Stimulated activated CD4-positive, alpha-beta T cell treated with anti-CD3 and anti-CD28 coated beads, Interleukin-2, amount 100 ng/mL, for 4 hours (primary cell): ENCODE measurements at places on chromosomes 4 and X.

- DNase-seq, result no peak
Observed at GRCh38 chrX:131060147-131060546, 2.0 kb downstream of the ARHGAP36 start.

GRCh38 chr4:180314972-180315371, 1928.2 kb upstream of the TENM3 start:
- DNase-seq, result no peak

DNA sequence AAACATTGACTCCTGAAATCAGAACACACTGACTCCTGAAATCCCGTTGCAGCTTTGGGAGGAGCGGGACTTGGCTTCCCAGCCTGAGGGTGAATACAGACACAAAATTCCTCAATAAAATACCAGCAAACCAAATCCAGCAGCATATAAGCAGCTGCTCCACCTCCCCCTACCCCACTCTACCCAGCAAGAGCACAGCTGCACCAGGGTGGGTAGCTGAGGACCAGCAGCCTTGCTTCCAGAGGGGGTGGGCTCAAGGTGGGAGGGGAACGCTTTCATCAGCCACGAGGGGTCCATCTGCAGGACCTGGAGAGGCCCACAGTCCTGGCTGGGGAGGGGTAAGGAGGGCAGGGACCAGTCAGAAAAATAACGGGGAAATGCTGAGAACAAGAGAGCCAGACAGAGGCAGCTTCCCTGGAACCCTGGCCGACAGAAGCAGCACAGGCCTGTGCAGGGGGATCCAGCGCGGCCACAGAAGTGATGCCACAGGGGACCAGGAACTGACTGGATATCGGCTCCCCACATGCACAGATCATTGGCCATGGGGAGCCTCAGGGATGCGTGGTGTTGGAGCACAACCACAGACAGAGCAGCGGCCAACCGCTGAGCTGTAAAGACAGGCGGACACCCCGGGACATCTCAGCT, 49.8 kb downstream of the FGFRL1 start:
- DNase-seq, result no peak

- no peak for DNase-seq
Observed at GRCh38 chrX:16018291-16018690, 105.1 kb upstream of the GRPR start.

GRCh38 chr4:75561789-75562188, 5.9 kb downstream of the ODAPH start:
- DNase-seq, result no peak

DNA sequence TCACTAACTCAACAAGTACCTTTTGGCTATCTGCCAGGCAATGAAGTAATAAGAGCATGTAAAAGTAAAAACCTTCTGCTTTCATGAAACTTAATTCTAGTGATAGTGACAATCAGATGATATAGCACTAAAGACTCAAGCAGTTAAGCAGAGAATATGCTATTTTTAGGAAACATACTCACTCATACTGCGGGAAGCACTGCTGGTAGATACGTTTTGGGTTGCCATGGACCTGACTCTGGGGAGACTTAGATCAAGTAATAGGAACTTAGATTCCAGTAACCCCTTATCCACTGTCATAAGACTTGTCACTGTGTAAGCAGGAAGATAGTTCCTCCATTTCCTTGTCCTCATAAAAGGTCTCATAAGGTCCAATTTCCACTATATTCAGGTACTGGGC, 386.3 kb downstream of the DMD start:
- no peak for DNase-seq

GRCh38 chr4:15551740-15552446, 82.2 kb downstream of the CC2D2A start:
- DNase-seq, result no peak

GRCh38 chrX:96700625-96701024, 16.0 kb downstream of the DIAPH2 start:
- no peak for DNase-seq

DNA sequence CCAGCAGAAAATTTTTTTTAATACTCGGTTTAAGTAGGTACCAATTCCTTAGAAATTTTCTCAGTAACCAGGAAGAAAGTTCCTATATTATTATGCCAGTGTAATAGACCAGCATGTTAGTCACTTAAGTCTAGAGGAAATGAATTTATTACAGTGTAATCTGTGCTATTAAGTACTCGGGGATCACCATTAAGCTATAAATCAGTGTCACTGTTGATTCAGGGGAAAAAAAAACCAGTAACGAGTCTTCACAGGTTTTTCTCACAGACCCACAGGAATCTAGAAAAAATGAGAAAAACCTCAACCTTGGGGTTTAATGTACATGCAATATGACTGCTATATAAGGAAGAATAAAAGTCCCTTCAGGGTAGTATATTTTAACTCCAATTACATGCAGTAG, 138.3 kb upstream of the IL1RAPL2 start:
- DNase-seq, result no peak

DNA sequence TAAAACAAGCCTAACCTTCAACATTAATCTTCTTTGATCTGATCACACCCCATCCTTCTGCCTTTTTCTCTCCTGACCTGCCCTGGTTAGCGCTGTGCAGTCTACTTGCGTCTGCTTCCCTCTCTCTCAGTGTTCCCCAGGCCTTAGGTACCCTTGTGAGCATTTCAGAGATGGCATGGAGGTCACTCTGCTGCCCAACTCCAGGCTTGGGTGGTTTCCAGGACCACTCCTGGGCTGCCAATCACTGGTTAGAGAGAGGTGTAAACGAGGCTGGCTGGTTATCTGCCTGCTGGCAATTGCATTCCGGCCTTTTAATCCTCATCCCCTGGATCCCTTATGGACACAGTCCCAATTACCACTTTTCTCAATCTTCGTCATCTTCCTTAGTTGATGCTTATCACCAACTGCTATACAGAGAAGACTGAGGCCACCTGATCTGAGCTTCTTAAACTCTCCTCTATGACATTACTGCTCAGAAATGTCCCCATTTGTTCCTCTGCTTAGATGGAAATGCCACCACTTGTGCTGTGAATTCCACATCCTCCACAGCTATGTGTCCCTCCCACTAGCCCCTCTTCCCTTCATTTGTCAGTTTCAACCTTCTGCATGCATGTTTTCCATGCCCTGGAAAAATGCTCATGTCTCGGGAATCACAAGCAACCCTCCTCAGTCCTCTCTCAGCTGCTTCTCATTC, 29.0 kb upstream of the BCLAF3 start:
- DNase-seq, result no peak

DNA sequence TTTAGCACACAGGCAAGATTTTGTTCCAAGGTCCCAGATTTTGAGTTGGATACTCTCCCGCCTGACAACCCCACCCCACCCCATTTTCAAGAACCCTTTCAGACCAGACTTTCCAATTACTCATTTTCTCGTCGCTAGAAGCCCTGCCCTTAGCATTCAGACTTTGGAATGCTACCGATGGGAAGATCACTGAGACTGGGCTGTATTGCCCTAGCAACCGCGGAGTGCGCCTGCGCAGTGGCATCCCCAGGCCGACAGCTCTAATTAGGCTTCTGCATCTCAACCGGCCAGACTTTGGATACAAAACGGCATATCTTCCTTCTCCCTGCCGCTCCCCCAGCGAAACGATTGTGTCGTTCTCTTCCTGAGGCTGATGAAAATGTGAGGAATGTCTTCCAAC, 3.4 kb downstream of the MAGEE2 start:
- DNase-seq, result no peak

DNA sequence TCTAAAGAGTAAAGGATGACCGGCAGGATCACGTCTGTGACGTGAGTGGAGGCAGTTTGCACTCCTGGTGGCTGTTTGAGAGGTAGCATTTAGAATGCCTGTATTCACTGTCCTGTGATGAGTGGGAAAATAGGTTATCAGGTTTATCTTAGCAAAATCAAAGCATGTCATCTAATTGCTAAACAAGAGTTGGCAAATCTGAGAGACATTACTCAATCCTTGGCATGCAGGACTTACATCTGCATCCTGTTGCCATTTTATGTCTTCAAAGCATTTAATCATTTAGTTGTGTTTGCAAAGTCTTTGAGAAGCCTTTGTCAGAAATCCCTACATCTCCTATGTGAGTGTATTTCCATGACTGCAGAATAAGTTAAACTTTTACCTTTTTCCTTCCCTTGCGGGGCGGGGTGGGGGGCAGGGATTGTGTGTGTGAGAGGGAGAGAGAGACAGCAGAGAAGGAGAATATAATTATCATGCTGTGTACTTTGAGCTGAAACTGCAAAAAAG, 41.4 kb upstream of the MSANTD1 start:
- DNase-seq, result no peak

DNA sequence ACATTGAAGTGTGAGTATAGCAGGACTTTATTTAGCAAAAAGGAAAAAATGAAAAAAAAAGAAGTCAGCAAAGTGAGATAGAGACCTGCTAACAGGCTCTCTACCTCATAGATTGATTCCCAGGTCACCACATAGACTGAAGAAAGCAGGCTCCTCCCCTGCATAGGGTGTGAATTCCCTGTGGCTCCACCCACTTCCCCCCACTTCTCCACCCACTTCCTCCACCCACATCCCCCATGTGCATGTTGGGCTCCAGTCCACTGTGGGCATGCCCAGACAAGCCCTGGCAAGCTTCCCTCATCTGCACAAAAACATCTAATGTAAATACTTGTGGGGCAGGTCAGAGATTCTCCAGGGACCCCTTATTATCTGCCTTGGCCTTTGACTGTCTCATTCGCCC, 97.8 kb downstream of the TMEM47 start:
- no peak for DNase-seq

DNA sequence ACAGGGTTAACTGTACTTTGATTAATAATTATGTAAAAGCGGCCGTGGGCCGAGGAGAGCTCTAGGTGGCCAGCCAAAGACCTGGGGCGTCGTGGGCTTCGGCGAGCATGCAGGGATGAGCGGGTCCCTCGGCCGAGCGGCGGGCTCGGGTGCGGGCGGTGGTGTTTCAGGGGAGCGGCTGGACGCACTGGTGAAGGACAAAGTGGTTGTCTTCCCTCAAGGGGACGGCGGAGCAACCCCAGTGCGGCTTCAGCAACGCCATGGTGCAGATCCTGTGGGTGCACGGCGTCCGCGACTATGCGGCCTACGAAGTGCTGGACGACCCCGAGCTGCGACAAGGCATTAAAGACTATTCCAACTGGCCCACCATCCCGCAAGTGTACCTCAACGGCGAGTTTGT, 103.0 kb upstream of the C1GALT1C1 start:
- DNase-seq, result no peak

DNA sequence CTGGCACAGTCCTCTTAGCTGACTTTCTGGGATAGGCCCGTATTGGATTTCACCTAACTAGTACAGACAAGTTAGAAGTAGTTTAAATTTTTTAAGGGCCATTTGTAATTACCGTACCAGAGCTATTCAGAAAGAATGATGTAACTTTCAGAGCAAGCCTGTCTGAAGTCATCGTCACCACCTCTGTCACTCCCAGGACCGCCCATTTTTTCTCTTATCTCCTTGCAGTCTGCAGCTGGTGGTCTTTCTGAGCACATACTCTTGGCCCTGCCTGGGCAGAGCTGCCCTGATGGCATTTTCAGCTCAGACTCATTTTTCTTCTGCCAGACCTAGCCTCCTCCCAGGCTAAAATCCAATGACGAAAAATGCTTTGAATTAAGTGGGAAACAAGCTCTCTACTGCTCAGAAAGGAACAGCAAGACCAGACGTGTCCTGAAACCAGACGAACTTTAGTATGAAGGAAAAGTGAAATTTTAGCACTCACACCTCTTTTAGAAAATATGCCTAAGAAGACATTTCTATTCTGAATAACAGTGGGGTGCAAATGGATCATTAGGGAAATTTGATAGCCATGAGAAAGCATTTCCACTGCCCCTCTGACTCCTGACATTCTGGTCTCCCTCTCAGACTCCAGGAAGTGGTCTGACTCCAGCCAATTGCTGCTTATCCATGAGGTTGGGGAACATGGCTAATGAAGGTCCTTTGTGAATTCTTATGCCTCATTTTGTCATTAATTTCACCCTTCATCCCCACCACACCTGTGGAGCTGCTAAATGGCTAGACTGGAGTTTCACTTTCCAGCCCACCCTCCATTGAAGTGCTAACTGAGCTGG, 162.4 kb upstream of the GYPA start:
- DNase-seq, result no peak

GRCh38 chr4:98932539-98932938, 3.6 kb upstream of the EIF4E start:
- DNase-seq, result no peak

DNA sequence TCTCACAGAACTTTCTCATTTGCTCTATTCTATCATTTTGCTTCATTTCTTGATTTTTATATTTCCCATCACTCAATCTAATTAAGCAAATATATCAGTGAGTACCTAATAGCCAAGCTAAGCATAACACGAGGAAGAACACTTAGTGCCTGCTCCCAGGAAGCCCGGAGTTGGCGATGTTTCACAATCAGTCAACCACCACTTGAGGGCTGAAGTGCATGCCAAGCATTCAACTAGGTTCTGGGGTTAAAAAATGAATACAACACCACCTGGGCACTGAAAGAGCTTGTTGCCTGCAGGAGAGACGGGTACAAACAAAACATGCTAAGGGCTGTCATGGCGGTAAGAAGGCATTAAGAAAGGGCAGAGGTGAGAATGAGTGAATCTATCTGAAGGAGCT, 47.5 kb downstream of the UCHL1 start:
- DNase-seq, result no peak

DNA sequence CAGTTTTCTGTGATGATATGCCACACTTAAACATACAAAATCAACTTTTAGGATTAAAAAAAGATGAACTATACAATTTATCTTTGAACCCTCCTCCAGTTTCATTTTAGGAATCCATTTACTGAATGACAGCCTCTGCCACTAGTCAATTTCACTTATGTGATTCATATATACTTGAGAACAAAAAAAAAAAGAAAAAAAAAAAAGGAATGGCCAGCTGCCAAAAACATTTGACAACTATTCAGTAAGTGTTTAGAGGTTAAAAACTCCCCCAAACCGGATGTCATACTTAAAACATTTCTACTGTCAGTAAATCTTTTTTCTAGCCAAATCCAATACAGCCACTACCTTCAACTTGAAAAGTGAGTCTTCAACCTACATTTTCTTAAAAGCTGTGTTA, 266.7 kb upstream of the MAGEB2 start:
- no peak for DNase-seq

- no peak for DNase-seq
Observed at GRCh38 chr4:166091912-166092510, 219.0 kb downstream of the TLL1 start.

- no peak for DNase-seq
Observed at GRCh38 chrX:118736394-118737010, 9.1 kb downstream of the IL13RA1 start.

DNA sequence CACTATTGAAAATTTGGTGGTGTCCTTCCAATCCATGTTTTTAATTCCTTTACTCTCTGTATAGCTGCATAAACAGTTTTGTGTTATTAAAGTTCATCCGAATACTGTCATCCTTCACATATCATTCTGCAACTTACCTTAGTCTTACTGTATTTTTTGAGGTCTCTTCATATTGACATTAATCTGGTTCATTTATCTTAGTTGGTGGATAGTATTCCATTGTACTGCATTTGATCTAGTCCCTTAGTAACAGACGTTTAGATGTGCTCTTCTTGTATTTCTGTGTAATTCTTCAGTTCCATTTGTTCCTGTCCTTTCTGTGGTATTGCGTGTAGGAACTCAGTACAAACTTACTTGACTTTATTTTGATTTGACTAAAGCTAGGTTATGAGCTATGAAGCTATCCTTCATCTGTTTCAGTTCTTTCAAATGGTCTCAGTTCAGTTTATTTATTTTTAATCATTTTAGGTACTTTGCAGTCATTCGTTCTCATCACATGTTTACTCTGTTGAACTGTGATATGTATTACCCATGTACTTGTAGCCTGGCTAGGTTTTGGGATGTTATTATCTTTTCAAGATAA, 41.3 kb downstream of the RAPGEF2 start:
- DNase-seq, result no peak

GRCh38 chr4:90027565-90027964, 99.6 kb upstream of the CCSER1 start:
- DNase-seq, result no peak

GRCh38 chrX:340641-341423, 22.2 kb upstream of the GTPBP6 start:
- DNase-seq, result no peak
